BJ (cell line): ENCODE measurements at places on chromosomes 1 and 21.

GRCh38 chr1:202274611-202275010 lies 67.1 kb downstream of the UBE2T start:
- no peak for DNase-seq

GRCh38 chr1:87864676-87865075 lies 536.0 kb downstream of the LMO4 start:
- DNase-seq: no peak

DNA sequence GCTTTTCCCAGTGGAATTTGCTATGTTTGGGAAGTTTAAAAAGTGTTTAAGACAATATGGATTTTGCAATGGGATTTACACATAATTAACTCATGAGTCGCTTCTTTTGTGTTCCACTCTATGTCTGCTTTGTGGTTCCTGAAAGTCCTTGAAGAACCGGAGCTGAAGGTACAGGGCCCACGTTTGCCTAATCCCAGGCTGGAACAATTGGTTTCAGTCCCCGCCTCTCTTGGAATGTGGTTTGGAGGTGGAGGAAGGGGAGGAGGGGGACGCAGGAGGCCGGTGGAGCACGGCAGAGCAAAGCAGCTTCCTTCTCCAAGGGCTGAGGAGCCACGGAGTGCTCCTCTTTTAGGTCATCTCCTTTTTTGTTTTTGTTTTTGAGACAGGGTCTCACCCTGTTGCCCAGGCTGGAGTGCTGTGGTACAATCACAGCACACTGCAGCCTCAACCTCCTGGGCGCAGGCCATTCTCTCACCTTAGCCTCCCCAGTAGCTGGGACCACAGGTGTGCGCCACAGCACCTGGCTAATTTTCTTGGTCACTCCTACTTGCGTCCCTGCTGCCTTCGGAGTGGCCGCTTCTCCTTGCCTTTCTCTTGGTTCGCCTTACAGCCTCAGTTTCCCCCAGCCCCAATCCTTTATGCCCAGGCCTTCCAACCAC lies 129.5 kb upstream of the ERRFI1 start:
- DNase-seq: no peak

DNA sequence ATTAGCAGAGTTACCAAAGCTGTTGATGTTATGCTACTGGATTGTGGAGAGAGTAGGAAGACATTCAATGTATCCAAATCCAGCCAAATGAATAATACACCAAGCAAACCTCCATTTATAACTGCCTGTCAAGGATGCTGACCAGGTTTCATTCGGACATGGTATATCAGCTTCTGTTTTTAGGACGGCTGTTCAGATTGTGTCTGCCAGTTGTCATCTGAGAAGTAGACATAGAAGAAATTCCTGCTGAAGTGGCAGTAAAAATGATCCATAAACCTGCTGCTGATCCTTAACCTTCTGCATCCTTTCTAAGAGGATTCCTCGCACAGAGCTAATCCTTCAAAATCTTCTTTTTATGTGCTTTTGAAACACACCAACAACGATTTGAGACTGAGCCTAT lies 663.6 kb upstream of the PLXNA2 start:
- no peak for DNase-seq

- DNase-seq: no peak
Observed at GRCh38 chr1:15120251-15120945, 33.1 kb upstream of the TMEM51 start.

DNA sequence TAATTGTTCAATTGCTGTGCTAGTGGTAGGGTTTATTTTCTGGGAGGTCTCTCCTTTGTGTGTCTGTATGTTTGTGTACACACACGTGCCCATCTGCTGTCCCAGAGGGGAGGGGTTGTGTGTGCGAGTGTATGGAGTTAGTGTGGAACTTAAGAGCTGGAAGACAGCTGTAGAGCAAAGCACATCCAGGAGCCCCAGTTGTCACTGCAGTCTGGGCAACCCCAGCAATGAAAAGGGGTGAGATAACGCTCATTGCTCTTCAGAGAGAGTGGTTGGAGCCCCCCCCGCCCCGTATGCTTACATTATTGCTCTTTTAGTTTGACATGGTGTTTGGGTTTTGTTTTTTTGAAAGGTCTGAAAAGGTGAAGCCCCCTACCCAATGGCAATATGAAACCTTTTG lies 36.9 kb downstream of the NCF2 start:
- DNase-seq: no peak
